ENCODE measurements at places on chromosomes 4 and X.

- DNase-seq: no peak
These were observed 8.3 kb upstream of the CCNI start for GRCh38 chr4:77084019-77084639.

DNA sequence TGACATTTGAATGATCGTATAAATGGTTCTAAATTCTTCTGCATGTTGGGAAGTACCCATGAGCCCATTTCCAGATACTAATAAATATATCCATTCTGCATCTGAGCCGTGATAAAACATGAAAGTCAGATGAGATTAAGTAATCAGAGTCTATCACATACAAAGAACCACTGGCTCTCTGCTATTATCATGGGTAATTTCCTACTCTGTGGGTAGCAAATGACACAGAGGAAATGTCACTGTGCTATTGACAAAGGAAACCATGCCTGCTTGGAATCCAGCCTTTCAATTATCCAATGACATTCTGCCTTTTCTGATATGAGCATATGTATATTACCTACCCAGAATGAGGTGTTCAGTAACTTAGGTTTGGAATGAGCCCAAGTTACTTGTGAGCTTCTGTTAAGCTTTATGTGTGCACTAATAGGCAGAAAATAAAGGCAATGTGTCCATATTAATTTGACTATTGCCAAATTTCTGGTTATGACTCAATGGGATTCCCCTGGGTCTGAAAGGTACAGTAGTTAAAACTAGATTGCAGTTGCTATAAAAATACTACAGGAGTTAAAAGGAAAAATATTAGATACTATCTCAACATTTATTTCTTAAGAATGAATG, 238.7 kb upstream of the KCNIP4 start:
- DNase-seq: no peak

DNA sequence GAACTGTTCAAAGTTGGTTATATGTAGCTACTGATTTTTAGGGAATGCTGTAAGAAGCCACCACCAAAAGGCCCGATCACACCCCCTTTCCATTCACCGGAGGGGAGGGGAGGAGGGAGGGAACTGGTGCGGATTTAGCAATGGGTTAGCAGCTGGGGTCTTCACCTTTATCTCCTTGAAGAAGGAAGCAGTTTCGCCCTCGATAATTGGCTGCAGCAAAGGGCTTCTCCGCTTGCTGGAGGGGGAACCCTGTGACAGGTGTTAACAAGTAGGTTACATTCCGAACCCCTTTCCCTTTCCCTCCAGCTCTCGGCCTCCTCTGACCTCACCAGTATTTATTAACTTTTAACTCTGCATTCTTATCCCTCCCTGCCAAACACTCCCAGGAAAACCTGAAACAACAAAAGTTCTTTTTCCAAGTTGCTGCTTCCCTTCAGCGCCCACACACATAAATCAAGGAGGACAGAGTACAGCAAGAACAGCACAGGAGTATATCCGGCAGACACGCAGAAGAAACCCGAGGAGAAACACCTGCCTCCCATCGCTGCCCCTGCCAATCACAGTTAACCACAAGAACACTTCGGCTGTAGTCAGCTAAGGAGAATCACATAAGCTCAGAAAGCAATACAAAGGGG, 39.8 kb upstream of the NAP1L5 start:
- no peak for DNase-seq

- DNase-seq: no peak
These were observed 26.9 kb upstream of the BMP3 start for GRCh38 chr4:81003597-81004111.

- no peak for DNase-seq
These were observed 91.3 kb downstream of the SHISA3 start for GRCh38 chr4:42488554-42488953.

GRCh38 chrX:112053169-112053568, 29.4 kb downstream of the TRPC5 start:
- DNase-seq: no peak

DNA sequence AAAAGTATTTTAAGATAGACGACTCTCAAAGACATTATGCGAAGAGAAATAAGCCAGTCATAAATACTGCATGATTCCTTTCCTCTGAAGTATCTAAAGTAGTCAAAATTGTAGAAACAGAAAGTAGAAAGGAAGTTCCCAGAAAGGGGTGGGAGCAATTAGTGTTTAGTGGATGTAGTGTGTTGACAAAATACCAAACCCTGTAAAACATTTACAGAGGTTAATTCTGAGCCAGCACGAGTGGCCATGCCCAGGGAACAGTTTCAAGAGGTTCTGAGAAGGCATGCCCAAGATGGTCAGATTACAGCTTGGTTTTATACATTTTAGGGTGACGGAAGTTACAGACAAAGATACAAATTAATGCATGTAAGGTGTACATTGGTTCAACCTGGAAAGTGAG, 34.4 kb upstream of the SLC25A4 start:
- DNase-seq: no peak

DNA sequence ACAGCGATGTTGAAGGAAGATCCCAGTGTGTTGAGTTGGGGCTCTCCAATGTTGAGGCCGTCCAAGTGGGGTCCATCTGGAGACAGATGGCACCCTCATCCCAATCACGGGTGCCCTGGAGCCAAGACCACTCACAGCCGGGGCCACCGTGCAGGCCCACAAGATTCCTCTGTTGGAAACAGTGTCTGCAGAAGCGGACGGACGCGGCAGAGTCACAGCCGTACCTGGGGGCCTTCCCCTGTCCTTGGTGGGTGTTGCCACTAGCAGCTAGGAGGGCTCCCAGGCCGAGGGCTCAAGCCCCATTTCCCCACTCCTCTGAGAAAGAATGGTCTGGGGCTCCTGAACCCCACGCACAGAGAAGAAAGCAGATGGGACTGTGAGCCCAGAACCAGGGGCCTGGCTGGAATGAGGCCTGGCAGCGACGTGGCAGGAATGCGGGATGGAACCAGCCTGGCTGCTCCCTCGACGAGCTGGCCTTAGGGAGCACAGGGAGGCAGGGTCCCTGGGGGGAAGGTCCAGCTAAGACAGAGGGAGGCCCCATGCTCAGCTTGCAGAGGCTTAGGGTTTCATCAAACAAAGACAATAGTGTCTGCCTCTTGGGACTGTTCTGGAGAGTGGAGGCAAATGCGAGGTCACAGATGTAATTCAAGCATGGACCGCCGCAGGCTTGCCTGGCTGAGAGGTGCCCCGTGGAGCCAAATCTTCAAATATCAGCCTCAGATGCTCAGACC, 228.9 kb downstream of the AFAP1 start:
- no peak for DNase-seq

GRCh38 chr4:181293541-181293940, 949.7 kb upstream of the TENM3 start:
- no peak for DNase-seq

GRCh38 chr4:76964769-76965168, 15.2 kb downstream of the SEPTIN11 start:
- no peak for DNase-seq

DNA sequence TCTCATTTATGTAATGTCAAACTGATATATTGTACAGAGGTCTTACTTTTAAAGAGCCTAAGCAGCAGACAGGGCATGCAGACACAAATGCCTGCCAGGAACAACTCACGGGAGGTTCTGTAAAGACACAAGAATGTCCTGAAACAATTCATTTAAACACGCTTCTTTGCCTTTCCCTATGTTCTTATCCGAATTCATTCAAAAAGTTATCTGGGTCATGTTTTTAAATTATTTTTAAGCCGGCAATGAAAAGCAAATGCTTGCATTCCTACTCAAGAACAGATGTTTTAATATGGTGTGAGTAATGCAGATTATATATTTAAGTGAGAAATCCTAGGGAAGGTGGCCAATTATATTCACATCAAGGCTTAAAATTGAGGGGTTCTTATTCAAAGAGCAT, 192.6 kb downstream of the PDGFC start:
- no peak for DNase-seq

DNA sequence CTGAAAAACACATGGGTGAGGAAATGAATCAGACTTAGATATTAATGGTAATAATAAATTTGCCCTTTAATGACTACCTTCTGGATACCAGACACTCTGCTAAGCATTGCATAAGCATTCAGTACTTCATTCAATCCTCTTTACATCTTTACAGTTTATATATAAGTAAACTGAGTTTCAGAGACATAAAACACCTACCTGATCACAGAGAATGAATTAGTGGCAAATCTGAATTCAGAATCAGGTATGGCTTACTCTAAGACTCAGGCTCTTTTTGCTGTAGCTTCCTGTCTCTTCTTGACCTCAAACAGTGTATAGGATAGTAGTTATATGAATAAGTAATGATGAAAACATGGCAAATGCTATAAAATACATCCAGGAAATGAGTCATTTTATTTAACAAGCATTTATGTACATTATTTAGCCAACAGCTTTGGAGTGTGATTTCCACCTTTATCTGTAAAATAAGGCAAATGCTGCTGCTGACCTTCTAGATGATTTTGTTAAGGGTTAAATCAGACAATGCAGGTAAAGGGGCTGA, 83.9 kb downstream of the VEGFC start:
- no peak for DNase-seq

DNA sequence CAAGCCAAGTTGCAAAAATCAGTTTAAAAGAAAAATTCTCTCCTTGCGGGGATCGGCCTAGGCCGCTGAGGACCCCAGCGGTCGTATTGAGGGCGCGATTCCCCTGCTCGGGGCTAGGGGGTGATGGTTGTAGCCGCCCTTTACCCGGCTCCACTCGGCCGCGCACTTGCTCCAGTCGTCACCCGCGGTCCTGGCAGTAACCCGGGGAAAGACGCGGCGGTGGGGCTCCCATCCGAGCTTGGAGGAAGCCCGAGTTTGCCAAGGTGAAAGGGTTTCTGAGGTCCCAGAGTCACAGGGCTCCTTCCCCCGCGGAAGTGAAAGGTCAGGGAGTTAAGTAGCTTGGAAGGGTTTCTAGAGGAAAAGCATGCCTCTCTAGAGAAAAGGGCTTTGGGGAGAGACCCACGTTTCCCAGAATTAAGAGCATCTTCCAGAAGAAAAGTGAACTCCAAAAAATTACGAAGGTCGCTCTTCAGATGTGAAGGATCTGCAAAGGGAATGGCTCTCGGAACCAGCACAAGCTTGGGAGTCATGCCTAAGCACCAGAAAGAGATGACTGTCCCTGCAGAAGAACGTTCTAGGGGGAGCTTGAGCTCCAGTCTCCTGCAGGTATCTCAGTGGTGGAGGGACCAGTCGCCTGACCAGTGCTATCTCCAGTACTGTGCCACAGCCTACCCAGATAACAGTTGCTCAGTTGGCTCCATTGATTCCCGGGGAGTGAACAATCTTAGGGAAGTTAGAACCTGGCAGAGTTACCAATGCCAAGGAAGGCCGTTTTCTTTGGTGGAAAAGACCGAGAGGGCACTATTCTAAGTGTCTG, 875 bp downstream of the LAP3 start:
- DNase-seq: no peak
